Stimulated activated CD8-positive, alpha-beta memory T cell treated with anti-CD3 and anti-CD28 coated beads, Interleukin-4, amount 100 ng/mL, for 1 hour (primary cell): ENCODE measurements at places on chromosomes 7 and 10.
A peak's percentile ranks its signal among the peaks of the same experiment; 100 is the strongest.

- no peak for DNase-seq
Observed at GRCh38 chr7:90383861-90384260, 19.4 kb upstream of the CLDN12 start.

- no peak for DNase-seq
Observed at GRCh38 chr10:121302541-121303180, 295.6 kb downstream of the FGFR2 start.

GRCh38 chr10:58747687-58748086 lies 235.0 kb downstream of the BICC1 start:
- DNase-seq = no peak

DNA sequence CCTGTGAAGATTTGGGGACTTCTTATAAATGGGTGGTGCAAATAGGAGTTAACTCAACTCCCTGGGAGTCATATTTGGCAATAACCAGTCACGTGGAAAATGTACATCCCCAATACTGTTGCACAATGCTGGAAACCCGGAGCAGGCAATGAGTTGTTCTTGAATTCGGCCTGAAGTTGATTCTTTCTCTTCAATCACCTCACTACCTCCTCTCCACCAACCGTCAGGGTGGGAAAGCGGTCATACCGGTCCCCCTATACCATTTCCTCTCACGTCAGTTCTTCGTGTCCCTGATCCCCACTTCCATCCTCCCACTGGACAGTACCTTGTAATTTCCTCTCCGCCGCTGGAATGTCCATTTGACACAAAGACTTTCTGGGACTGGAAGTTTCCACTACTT lies 2.8 kb downstream of the GIMAP5 start:
- no peak for DNase-seq

GRCh38 chr10:15181576-15182156 lies 13.2 kb upstream of the NMT2 start:
- DNase-seq = no peak

GRCh38 chr7:2724453-2725177 lies 36.6 kb downstream of the AMZ1 start:
- no peak for DNase-seq

DNA sequence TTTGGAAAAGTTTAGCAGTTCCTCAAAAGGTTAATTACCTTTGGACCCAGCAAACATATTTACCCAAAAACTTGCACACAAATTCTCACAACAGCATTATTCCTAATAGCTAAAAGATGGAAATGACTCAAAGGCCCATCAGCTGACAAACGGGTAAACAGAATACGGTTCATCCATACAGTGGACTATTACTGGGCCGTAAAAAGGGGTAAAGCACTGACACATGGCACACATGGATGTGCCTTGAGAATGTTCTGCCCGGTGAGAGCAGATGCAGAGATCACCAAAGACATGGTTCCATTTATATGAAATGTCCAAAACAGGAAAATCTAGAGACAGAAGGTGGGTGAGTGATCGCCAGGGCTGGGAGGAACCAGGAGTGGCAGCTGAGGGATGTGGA lies 95.2 kb upstream of the DNAJB6 start:
- DNase-seq = no peak

DNA sequence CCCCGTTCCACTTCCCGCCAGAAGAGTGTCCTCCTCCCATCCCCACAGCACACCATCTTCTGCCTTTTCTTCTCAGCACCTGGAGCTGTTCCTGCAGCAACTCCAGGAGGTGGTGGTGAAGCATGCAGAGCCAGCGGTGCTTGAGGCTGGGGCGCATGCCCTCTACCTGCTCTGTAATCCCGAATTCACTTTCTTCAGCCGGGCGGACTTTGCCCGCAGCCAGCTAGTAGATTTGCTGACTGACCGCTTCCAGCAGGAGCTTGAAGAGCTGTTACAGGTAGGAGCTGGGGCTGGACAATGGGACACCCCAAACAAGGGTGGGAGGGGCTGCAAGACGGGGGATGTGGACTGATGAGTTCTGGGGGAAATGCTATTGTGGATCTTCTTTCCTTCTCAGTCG lies 19.1 kb upstream of the PVRIG start:
- DNase-seq = no peak

DNA sequence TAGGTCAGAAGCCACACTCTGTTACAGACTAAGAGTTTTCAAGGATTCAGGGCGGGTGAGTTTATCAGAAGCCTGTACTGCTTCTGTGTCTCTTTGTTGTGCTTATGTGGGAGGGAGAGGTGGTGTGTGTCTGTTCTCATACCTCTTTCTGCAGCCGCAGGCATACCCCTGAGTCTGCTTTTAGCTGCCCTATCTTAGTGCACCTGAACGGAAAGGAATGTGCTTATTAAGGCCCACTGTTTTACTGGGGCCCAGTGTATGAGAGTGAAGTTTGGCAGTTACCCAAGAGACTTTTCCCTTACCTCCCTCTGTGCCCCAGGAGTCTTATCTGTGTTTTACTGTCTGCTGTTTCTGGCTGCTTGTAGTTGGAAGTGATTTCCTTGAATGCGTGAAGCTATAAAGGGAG lies 104.3 kb downstream of the TYW1 start:
- DNase-seq = no peak

DNA sequence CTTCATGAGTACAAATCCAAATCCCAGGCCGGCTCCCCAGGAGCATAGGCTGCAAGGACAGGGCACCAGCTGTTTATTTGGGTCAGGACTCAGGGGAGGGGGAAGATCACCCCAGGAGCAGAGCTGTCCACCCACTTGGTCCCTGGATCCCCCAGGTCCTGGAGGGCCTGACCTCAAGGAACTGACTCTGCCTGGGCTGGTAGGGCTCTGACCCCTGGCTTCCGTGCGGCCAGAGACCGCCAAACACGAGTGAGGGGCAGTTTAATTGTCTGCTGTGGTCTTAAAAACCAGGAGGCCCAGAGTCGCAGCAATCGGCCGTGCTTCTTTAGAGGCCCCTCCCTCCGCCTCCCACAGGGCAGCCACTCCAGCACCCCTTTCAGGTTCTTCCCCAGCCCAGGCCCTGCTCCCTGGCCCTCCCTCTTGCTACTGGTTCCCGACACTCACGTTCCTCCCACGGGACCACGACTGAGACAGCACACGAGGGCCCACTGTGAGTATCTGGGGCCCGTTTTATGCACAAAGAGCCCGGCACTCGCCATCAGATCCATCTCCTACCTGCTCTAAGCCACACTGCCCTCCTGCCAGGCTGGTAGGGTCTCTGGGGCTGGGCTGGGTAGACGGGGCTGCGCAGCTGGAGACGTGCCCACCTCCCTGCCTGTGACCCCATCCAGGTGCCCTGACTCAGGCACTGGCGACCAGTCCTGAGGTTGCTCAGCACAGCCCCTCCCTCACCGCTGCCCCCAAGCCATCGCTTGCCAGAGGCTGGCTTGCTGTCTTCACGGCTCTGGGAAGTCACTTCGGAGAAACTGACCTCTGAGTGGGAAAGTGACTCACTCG lies 30.0 kb upstream of the CFAP46 start:
- DNase-seq = no peak

GRCh38 chr10:6689036-6689435 lies 109.0 kb upstream of the PRKCQ start:
- no peak for DNase-seq

GRCh38 chr7:51144178-51144577 lies 172.4 kb downstream of the COBL start:
- no peak for DNase-seq

- DNase-seq = no peak
Observed at GRCh38 chr7:104979167-104979841, 34.7 kb upstream of the KMT2E start.

DNA sequence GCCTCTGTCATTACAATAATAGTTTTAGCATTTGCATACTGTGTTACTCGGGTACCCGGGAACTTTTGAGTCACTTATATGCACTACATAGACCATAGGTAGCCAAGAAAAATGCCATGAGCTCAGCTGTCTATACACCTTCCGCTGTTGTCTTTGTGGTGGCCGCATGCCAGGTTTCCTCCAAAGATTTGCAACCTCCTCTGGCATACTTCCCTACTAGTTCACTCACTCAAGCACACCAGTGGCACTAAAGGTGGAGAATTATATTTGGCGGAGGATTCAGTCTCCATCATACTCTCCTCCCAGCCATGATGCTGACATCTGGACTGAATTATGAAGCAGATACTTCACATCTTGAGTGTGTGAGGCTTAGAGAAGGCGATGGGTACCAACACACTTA lies 35.6 kb upstream of the GRB10 start:
- DNase-seq = no peak

GRCh38 chr10:3111621-3112163 lies 44.3 kb downstream of the PFKP start:
- DNase-seq = no peak

DNA sequence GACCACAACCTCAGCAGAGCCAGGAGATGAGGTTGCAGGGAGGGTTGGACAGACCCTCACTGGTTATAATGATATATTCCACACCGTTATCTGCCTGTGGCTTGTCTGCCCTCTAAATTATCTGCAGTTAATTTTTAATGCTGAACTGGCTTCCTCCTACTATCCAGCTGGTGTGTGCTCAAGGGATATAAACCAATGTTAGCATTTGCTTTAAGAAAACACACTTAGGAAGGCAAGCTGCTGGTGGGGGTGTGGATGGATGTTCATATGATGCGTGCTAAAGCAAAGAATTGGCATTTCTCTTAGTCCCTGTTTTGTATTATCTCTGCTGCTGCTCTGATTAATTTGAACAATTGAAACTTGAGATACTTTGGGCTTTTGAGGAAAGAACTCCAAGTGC lies 132.2 kb upstream of the NPVF start:
- no peak for DNase-seq

DNA sequence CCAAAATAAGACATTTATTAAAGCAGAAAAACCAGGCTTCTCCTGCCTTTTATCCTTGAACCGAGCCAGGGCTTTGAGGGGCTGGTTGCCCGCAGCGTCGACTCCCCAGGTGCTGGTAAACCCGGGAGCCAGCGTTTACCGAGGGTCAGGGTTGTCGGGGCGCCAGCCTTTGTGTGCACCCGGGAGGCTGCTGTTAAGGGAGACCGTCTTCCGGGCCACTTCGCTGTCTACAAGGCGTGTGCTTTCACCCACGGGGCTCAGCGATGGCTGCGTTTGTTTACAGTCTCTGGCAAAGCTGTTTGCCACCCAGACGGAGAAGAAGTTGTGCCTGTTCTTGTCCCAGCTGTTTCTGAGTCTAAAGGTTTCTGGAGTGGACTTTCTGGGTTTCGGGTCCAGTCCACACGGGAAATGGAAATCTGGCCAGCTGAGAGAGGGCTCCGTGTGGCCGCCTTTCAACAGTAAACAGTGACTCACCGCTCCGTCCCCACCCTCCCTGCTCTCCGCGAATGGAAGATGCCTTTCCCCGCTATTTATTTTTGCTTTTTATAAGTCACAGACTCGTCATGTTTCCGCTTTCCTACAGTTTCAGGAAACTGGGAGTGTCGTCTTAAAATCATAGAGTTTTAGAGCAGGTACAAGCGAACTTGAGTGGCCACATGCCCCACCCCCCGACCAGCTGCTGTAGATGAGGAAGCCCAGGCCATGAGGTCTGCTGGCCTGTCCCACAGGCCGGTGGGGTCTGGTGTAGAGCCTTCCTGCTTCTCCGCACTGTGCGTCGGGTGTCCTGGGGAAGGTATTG lies 2.2 kb downstream of the MAFK start:
- DNase-seq = peak; percentile 33

DNA sequence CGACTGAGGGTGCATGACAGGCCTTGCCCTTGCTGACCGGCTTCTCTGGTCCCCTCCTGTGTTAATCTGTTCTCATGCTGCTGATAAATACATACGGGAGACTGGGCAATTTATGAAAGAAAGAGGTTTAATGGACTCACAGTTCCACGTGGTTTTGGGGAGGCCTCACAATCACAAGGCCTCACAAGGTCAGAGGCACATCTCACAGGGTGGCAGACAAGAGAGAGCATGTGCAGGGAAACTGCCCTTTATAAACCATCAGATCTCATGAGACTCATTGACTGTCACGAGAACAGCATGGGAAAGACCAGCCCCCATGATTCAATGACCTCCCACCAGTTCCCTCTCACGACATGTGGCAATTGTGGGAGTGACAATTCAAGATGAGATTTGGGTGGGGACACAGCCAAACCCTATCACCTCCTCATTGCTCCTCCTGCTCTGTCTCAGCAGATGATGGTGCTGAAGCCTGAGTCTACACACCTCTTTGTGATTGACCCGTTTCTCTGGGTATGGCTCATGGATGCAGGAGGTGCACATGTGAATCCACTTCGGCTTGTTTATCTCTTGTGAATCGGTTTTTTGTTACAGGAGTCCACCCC lies 547.8 kb downstream of the DNAJB6 start:
- DNase-seq = no peak

GRCh38 chr7:27920281-27920946 lies 180.5 kb downstream of the TAX1BP1 start:
- no peak for DNase-seq

GRCh38 chr7:25553580-25554291 lies 325.4 kb upstream of the NPVF start:
- no peak for DNase-seq

GRCh38 chr7:102875700-102876295 lies 37.0 kb upstream of the LRRC17 start:
- no peak for DNase-seq

DNA sequence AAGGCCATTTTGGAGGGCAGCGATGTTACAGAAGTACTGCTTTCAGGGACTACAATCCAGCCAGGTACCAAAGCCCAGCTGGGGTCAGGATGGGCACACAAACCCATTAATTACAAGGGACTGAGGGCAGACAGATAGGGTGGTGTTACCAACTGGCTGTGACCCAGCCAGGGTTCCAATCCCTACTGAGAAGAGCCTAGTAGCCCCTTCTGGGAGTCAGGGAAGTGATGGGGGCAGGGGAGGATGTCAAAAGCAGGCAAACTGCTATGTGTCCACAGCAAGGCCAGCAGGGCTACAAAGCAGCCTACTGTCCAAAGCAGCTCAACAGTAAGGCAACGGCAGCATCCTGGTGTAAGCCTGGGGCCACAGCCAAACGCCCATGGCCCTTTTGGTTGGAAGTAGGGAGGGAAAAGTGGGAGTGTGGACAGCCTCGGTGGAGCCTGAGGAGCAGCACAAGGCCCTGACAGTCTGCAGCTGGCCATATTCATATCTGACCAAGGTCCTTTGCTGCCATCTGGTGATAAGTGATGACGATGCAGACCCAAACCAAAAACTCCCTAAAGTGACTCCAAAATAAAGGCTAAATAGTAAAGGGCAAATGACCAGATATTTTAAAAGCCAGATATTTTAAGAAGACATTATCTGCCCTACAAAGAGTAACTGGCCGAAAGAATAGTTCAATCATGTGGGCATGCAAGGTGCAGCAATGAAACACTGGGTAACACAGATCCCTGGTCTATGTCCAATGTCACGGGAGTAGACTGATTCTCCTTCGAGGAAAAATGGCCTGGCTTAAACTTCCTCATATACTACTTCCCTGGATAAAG lies 56.9 kb downstream of the XPNPEP1 start:
- DNase-seq = no peak
